ENCODE measurements at places on chromosomes 13 and 19.

DNA sequence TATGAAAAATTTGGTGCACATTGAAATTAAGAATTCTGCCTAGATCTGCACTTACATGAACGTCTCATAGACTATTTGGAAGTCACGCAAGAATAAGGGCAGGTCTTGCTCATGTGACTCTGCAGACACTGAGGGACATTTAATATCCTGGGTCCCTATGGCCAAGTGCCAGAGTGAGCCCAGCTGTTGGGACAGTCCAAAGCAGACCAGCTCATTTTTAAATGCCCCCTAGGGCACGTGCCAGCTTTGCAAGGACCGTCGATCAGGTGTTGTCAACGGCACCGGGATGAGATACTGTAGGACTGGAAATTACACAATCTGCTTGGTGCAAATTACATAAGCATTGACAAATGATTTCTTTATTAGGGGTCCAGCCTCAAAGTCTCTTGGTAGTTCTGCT lies 293.6 kb downstream of the TEX29 start:
- DNase-seq: no peak

DNA sequence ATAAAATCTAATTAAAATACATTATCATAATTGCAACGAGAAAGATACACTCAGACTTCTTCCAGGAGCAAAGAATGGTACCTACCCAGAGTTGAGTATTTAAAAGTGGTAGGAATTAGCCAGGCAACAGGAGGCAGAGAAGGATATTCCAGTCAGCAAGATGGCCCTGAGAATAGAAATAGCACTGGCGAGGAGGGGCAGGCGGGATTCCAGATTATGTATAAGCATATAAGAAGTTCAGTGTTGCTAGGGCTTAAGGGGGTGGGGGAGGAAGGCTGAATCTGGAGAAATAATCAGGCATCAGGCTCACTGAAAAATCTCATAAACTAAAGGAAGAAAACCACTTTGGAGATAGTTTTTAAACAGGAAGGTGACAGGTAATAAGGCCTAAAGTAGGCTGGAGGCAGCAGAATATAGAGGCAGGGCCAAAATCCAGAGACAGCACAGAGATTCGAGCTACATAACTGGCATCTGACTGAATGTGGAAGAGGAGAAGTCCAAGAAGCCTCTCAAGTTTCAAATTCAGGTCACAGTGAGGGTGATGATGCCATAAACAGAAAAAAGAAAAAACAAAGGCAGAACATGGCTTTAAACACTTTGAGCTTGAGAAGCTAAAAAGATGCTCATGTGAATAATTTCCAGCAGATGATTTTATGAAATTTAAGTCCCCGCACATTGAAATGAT lies 7.5 kb downstream of the KPNA3 start:
- DNase-seq: no peak

DNA sequence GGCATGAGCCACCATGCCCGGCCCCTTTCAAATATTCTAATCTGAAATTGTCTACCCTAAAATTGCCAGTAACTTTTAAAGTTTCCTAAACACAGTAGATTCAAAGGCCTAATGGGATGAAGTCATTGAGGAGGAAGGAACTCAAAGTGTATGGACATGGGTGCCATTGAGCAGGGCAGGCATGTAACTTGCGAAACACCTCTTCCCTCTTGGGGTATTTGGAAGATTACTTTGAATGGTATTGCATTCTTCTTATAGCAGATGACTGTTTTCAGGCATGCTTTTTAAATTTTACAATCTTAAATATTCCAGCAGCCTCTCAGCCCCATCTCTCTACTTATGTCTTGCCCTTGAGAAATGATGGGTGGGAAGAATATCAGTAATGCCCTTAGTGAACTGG lies 21.0 kb downstream of the TM9SF2 start:
- no peak for DNase-seq

GRCh38 chr13:73140801-73141200 lies 82.0 kb downstream of the KLF5 start:
- no peak for DNase-seq

DNA sequence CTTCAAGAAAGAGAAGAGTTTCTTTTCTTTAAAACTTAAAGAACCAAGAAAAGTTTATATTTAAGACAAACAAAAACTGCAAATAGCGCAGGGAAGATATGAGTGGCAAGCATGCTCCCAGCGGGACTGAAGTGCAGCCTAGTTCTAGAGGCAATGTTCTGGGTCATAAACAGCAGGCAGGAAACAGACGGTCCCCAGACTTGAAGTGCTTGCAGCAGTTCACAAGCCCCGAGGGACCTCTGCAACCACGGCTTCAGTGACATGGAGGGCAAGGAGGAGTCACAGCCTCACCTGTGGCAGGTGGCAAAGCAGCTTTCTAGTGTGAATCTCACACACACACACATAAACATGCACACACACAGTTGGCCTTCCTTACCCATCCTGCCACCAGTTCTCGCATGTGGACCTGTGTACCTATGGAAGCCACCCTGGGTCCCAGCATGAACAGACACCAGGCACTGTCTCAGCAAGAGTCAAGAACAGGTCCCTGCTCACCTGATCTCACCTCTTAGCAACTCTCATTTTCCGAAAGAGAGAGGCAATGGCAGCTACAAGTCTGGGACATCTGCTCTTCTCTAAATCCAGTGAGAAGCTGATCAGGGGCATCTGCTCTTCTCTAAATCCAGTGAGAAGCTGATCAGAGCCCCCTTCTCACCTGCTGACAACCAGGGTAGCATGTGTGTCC lies 162.0 kb downstream of the EFNB2 start:
- DNase-seq: no peak

GRCh38 chr13:31987535-31988170 lies 43.9 kb upstream of the FRY start:
- DNase-seq: no peak

- DNase-seq: no peak
These were observed 1343.9 kb upstream of the PCDH9 start for GRCh38 chr13:68574053-68574452.

- no peak for DNase-seq
These were observed 62.4 kb downstream of the TEX29 start for GRCh38 chr13:111382877-111383276.

DNA sequence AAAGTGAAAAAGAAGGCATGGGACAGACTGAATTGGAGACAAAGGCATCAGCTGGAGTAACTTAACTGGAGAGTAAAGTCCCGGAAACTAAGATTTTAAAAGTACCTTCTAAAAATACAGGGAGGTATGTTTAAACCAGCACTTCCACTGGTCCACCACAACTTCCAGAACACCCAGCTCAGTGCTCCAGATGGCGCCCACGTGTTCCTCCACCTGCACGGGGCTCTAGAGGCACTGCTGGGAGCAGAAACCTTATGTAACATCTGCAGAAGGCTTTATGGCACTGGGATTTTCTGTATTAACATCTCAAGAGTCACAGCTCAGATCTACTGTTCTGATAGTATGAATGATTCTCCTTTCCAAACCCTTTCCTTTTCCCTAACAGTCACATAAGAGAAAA lies 252.1 kb downstream of the DCLK1 start:
- no peak for DNase-seq

DNA sequence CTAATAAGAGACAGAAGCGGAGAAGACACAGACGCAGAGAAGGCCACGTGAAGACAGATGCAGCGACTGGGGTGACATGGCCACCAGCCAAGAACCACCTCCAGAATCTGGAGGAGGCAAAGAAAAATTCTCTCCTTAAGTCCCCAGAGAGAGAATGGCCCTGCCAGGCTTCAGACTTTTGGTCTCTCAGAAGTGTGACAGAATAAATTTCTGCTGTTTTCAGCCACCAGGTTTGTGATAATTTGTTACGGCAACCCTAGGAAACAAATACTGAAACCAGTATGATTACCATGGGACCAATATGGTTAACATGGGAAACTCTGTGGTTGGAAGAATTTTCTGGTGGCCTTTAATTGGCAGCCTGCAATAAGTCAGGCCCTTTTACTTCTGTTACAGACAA lies 63.9 kb upstream of the DOCK9 start:
- no peak for DNase-seq

- no peak for DNase-seq
These were observed 109.0 kb downstream of the LHFPL6 start for GRCh38 chr13:39494006-39494405.

DNA sequence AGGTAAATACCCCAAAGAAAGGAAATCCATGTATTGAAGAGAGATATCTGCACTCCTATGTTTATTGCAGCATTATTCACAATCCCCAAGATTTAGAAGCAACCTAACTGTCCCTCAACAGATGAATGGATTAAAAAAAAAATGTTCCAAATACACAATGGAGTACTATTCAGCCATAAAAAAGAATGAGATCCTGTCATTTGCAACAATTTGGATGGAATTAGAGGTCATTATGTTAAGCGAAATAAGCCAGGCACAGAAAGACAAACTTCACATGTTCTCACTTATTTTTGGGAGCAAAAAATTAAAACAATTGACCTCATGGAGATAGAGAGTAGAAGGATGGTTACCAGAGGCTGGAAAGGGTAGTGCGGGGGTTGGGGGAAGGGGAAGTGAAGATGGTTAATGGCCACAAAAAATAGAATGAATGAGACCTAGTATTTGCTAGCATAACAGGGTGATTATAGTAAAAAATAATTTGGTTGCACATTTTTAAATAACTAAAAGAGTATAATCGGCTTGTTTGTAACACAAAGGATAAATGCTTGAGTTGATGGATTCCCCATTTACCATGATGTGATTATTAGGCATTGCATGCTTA lies 9.7 kb upstream of the ZNF709 start:
- no peak for DNase-seq

DNA sequence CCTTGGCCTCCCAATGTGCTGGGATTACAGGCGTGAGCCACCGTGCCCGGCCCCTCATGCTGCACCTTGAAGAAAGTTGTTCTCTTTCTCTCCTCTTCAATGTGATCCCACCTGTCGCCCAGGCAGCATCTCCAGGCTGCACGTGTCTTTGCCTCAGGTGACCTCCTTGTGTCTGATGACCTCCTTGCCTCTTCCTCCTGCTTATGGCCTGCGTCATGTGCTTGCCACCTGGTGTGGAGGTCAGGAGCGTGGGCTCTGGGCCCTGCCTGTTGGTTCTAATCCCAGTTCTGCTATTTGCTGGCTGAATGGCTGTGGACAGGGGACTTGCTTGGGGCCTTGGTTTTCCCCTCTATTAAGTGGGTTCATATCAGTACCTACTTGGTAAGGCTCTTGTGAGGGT lies 6.3 kb downstream of the BICRA start:
- DNase-seq: no peak
